ENCODE measurements at places on chromosomes 16 and 17.

DNA sequence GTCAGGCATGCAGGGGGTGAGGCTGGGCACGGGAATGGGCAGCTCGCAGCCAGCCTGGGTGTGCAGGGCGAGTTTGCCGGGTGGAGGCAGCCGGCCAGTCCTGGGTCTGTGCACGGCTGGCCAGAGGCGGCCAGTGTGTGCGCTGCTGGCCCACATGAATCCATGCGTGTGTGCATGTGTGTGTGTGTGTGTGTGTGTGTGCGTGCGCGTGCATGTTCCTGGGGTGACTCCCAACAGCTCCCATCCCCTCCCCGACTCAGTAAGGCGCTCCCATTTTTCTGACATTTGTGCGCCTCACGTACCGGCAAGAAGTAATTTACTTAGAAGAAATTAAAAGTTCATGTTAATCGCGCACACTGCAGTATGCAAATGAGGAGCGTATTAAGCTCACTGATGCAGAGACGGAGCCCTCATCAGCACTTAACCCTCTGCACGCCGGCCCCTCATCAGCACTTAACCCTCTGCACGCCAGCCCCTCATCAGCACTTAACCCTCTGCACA lies 55.4 kb upstream of the ACSF3 start:
- DNase-seq, result no peak

DNA sequence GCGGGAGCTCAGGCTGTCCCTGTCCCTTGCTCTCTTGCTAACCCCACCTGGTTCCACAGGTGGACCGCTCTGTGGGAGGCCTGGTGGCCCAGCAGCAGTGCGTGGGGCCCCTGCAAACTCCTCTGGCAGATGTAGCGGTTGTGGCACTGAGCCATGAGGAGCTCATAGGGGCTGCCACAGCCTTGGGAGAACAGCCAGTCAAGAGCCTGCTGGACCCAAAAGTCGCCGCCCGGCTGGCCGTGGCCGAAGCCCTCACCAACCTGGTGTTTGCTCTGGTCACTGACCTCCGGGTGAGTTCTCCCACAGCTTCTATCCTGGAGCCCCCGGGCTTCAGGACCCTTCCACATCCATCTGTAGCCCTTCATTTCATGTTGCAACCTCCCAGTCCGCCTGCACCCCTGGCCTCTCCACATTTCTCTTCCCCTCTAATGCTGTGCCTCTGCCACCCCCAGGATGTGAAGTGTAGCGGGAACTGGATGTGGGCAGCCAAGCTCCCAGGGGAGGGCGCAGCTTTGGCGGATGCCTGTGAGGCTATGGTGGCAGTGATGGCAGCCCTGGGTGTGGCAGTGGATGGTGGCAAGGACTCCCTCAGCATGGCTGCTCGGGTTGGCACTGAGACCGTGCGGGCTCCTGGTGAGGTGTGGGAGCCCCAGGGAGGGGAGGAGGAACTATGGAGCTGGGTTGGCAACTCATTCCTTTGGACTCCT lies 15.9 kb downstream of the PFAS start:
- DNase-seq, result no peak

DNA sequence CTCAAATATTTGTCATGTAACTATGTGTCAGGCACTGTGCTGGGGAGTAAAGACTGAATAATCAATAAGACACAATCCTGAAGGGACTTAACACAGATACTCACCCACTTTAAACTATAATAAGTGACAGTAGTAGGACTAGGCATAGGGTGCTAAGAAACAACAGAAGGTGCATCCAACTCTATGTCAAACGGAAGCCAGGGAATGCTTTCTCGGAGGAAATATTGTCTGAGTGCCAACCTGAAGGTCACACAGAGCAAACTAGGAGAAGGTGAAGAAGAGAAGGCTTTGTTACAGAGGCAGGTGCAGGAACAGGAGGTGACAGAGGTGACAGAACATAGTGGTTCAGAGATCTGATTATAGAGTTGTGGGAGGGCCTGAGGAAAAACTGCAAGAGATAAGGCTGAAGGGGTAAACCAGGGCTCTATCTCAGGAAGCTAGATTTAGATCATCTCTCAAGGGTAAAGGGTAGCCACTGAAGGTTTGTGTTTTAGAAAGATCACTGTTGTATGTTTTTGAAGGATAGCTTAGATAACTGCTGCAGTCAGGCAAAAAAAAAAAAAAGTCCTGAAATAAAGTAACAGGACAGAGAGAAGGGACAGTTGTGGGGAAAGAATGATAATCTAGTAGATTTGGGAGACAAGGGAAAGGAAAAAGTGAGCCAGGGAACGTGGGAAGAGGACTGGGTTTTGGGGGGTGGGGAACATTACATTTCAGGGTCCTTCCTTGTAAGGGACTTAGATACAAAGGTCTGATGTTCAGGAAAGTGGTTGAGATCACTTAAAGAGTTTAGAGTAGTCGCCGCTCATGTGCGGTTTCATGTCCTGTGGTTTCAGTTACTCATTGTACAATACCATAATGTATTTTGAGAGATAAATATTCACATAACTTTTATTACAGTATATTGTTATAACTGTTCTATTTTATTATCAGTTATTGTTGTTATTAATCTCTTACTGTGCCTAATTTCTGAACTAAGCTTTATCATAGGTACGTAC lies 85.6 kb upstream of the NETO2 start:
- no peak for DNase-seq

DNA sequence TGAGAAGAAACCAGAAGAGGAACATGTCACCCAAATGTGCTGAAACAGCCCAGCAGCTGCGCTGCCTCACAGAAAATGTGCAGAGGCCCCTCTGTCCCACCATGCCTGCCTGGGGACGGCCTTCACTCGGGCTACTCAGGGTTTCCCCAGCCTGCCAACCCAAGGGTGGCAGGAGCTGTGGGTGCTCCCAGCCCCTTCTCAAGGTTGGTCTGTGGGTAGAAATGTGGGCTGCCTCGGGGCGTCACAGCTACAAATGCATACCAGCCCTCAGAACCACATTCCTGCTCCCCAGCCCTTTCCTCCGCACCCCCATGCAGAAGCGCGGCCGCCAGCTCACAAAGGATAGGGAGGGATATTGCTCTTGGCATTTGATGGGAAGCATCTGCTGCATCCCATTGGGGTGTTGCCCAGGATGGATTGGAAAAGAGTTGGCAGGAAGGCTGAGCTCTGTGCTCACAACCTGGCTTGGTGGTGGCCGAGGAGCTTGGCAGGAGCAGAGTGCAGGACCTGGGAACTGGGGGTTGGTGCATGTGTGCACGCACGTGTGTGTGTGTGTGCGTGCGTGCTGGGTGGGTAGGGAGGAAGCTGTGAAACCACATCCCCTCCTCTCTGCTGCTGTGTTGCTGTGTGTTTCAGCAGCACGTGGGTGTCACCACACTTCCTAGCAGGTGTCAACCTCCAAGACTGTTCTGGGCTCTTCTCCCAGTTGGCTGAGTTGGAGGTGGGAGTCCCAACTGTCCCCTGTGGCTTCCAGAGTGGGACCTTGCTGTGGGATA lies 304.4 kb downstream of the SEC14L1 start:
- no peak for DNase-seq

- DNase-seq, result no peak
These were observed 149.9 kb upstream of the PIRT start for GRCh38 chr17:10987786-10988185.

GRCh38 chr16:5065326-5065725 lies 430 bp downstream of the C16orf89 start:
- DNase-seq, result no peak

DNA sequence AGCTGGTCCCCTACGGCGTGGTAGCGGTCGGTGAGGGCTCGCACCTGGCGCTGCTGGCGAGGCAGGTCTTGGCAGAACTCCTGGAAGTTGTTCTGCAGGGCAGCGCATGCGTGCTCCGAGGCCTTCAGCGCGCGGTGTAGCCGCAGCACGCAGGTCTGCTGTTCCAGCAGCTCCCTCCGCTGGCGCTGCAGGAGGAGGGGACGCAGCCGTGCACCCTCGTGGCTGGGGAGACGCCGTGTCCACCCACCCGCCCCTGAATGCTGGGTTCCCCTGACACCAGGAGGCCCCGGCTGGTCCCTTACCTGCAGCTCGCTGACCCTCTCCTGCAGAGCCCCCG lies 12.2 kb downstream of the EVPL start:
- peak; percentile 72 for DNase-seq

DNA sequence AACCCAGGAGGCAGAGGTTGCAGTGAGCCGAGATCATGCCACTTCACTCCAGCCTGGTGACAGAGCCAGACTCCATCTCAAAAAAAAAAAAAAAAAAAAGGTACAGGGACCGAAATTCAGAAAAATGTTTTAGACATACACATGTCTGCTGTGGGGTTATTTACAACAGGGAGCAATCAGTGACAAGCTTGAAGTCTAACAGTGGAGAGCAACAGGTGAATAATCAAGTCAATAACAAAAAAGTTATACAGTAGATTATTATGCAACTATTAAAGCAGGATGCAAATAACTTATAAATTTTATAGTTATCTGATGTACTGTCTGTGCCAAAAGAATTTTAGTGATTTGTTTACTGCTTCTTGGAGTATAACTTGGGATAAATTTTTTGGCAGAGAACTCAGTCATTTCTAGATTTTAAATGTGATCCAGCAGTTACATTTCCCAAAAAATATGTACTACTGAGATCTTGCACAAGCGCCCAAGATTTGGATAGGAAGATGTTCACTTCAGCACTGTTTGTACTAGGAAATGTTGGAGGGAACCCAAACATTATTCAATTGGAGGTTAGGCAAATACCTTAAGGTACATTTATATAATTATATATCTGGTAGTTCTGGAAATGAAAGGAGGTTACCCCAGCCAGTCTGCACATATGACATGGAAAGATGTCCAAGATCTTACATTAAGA lies 34.1 kb downstream of the EEF2K start:
- no peak for DNase-seq

DNA sequence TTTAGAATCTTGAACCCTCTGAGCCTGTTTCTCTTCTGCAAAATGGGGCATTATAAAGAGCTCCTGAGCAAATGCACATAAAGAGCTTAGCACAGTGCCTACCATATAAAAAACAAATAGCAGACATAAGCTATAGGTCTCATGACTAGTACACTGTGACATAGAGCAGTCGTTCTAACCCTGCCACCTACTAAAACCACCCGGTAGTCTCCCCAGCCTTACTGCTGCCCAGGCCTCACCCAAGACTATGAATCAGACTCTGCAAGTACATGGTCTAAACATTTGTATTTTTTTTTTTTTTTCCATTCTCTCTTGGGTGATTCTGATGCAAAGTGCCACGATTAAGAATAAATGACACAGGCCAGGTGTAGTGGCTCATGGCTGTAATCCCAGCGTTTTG lies 33.9 kb downstream of the STX8 start:
- DNase-seq, result no peak

DNA sequence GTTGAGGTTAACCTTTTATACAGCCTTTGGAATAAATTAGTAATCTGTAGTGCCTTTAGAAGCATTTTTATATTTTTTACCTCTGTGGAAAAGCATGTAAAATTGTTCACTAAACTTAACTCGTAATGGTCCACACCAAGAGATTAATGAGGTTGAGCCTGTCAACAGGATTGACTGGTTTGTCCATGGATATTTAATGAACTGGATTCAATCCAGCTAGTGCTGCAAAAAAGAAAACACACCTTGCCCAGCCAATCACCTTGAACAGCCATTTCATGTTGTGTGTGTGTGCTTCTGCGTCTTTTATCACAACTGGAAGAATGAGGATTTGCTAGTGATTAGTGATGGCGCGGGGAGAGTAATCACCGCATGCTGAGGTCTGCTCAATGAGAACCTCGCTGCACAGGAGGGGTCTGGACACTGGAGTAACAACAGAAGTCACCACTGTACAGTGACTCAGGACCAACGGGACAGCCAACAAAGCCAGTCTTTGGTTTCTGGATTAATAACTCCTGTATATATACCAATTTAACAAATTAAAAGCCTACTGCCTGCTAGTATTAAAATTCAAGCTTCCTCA lies 33.7 kb downstream of the LITAFD start:
- DNase-seq, result no peak

GRCh38 chr17:68937890-68938514 lies 17.2 kb downstream of the ABCA8 start:
- no peak for DNase-seq

DNA sequence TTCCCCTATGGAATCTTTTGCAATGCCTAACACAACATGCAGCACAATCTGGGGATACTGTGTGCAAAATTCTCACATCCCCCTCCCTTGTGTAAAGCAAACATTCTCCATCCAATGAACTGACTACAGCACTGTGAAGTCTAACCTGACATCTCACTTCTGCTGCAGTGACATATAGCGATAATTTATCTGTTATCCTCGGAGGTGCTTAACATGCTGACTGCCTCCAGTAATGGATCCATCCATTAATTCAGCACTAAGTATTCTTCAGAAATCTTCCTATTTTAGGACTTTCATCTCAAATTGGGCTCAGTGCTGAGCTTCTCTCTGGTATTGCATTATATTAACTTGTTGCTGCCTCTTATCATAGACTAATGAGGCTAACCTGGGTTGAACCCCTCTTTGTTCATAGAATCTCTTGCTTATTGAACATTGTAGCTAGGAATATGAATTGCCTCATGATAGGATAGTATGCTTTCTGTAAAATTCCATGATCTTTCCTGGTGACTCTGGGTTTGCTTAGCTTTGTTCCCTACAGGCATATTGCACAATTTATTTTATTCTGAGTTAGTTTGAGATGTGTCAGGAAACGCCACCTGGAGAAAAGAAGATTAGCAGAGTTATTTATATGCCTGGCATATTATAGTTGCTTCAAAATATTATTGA lies 187.9 kb downstream of the CNTNAP4 start:
- DNase-seq, result no peak

DNA sequence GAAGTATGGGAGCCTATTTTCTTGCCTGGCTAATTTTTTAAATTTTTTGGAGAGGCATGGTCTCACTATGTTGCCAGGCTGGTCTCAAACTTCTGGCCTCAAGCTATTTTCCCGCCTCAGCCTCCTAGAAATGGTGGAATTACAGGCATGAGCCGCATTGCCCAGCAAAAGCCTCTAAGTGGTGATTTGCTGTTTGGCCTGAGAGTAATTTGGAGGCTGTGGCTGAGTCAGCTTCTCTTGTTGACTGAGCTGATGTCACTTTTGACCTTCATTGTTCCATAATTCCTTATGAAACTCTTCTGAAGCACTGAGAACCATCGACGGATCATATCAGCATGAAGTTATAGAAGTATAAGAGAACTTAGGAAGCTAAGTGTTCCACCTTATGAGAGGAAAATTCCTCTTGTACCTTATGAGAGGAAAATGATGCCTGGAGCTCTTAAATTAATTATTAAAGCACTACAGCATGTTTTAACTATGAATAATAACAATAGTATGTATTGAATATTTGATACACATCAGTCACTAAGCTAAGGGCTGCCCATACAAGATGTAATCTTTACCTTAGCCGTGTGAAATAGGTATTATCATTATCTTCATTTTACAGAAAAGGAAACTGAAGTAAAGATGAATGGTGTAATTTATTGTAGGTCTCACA lies 220.8 kb upstream of the MON1B start:
- no peak for DNase-seq

DNA sequence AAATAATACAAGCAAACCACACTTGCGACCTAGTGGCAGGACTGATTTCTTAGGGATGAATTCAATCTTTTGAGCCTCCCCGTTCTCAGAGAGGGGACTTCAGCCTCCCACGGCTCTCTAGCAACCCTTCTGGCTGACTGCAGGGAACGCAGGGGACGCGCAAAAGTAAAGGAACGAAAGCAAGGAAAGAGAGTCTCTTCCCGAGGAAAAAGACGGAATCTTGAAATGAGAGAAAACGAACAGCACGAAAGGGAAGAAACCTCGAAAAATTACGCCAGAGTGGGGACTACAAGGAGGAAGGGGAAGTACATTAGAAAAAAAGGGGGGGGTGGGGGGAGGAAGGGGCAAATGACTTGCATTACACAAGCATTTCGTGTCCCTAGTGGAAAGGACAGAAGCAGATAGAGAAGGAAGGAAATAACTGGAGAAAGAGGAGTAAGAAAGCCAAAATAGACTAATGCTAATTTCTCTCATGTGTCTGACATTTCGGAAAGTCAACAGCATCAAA lies 1.2 kb downstream of the GRB2 start:
- peak; percentile 76 for DNase-seq
